ENCODE measurements at places on chromosomes 7 and 10.

DNA sequence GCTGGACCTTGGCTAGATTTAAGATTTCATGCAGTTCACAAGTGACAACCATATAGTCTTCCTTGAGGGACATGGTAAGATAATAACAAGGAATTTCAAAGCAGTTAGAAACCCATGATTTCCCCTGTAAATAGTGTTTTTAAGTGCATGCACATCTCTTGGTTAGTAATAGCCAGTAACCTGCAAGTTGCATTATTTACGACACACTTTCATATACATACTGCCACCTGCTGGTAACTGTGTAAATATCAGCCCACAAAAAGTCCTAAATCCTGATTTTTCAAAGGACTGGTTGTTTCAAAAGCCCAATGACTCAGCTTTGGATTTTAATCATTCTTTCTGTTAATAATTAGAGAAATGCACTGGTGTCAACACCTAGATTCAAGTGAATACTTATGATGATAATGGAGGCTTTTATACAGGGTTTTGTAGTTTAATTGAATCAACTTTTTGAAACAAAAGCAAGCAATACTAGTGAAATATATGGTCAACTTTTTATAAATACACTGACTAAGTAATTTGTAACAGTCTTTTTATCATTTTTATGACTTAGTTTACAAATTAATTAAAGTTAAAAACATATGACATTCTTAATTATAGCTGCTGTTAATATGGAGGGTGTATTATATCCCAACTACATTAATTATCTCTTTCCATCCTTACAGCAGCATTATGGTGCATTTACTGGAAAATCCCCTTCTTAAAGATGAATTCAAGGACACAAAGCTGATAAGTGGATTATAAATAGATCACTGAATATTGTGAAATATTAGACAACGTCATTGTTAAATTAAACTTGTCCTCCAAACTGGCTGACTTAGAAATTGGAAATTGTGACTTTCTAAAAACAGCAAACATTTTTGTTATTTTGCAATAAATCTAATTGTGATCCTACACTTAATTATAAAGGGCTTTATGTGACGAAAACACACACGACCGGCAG lies 367.7 kb upstream of the SEMA3D start:
- DNase-seq, result no peak

DNA sequence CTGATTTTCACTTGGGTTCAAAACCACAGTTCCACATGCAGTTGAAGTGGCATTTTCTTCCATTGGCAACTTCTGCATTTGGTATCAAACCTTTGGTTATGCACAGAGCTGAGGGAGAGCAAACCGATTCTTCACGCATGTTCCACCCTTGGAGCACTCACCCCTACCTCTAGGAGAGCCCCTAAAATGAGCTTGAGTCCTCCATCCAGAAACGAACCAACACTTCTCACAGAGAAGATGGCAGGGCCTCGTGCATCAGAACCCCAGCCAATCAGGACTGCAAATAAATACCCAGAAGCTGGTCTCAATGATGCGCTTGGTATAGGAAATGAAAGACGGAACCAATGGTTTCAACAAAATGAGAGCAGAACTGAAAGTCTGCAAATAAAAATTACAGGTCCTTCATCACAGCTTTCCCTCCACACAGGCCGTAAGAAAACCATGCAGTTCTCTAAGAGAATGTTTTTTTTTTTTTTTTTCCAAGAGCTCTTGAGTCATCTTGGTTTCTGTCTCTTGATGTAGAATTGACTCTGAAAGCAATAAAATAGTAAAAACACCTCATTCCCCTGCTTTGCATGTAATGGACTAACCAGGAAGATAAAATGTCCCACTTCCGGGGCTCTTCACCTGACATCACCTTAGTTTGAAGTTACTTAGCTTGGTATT lies 23.9 kb downstream of the KLF6 start:
- no peak for DNase-seq

- DNase-seq, result no peak
Measured at GRCh38 chr7:37211097-37211880, 237.4 kb downstream of the ELMO1 start.

DNA sequence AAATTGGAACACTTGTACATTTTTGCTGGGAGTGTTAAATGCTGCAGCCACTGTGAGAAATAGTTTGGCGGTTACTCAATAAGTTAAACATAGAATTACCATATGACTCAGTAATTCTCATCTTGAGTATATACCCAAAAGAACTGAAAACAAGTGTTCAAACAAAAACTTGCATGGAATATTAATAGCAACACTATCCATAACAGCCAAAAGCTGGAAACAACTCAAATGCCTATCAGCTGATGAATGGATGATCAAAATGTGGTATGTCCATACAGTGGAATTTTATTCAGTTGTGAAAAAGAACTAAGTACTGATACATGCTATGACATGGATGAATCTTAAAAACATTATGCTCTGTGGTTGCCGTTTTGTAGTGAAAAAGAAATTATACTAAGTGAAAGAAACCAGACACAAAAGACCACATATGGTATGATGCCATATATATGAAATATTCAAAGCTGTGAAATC lies 63.0 kb upstream of the SP4 start:
- DNase-seq, result no peak

DNA sequence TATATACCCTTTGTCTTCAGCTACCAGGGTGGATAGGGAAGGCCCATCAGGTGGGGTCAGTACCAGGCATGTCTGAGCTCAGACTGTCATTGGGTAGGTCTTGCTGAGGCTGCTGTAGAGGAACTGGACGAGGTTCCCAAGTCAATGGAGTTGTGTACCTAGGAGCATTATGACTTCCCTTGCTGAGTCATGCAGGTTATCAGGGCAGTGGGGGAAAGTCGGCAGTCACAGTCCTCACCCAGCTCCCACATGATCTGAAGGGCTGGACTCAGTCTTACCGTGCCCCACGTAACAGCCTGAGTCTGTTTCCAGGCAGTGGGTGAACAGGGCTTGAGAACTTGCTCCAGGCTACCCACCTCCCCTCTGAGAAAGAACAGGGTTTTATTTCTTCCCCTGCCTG lies 260.8 kb upstream of the COBL start:
- DNase-seq, result no peak

DNA sequence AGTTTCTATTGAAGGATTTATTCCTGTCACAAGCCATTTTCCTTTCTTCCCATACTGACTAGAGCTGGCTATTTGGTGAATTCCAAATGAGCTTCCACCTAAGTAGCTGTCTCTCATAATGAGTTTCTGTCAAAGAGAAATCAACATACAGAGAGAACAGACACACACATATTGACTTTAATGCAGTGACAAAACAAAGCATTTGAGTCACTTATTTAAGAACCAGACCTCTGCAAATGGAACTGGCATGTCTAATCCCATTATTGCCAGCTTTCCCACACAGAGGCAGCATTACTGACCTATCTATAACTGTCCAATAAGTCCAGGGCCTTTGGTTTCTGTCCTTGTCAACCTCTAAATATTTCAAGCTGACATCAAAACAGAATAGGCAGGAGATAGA lies 179.3 kb upstream of the CSTF2T start:
- no peak for DNase-seq

DNA sequence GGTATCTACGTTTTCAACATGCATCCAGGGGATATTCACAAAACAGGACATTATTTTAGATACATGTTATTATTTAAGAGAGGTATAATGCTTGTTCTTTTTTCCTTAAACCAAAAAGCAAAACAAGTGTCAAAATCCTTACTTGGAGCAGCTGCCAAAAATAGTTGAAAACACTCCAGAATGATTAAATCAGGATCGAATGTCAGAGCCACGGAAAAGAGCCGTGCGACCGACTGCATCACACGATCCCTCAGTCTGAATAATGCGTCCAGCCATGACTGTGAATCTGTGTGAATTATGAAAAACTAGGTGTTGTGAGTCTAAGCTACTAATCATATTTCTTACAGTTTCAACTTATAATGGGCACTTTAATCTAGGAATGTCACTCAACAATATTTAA lies 126.0 kb downstream of the PARD3 start:
- DNase-seq, result no peak

GRCh38 chr10:61801484-61801883 lies 100.0 kb upstream of the ARID5B start:
- DNase-seq, result no peak

DNA sequence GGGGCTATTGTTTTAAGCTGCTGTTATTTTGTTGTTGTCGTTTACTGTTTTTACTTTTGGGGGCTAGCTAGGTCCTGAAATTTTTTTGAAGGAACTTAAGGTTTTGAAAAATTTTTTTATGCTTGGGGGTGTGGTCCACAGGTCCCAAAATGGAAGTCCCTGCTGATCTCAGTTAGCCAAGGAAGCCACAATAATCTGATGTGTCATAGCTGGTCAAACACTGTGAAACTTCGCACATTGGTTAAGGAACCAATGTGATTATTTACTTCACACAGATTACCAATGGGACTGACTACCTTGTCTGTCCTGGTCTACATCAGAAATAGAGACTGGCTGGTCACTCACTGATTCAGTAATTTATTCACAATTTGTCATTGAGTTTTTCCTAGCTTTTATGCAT lies 29.5 kb upstream of the HYCC1 start:
- no peak for DNase-seq

DNA sequence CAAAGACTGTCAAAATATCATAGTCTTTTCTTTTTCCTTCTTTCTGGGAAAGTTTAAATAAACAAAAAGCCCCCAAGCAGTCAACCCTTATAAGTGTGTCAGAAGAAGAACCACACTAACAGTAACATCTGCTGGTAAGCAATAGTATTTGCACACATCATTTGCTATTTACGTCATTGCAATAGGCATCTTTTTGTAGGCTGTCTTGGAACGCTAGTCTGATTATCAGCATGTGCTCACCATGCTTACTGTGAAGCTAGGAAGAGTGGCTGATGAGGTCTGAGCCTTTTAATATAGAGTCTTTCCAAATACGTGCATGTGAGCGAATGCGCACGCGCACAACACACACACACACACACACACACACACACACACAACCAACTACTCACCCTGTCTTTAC lies 599.0 kb upstream of the TPK1 start:
- DNase-seq, result no peak

DNA sequence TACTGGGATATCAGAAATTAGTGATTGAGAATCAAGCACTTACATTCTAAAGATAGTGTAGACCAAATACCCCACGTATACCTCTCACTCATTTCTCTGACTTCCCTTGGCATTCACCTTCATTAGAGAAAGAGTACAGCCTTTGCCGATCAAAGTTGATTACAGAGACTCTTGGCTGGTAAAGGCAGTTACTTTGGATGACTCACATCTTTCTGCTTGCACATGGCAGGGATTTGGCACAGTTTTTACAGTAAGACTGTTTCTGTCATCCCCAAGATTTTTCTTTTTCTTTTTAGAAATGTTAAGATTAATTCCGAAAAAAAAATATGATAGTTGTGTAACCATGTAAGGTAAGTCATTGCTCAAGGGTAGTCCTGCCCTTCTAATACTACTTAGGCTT lies 143.0 kb downstream of the TSPAN12 start:
- no peak for DNase-seq

GRCh38 chr7:159000859-159001435 lies 143.7 kb downstream of the VIPR2 start:
- no peak for DNase-seq

- DNase-seq, result no peak
Measured at GRCh38 chr10:59623133-59624121, 86.2 kb downstream of the SLC16A9 start.

DNA sequence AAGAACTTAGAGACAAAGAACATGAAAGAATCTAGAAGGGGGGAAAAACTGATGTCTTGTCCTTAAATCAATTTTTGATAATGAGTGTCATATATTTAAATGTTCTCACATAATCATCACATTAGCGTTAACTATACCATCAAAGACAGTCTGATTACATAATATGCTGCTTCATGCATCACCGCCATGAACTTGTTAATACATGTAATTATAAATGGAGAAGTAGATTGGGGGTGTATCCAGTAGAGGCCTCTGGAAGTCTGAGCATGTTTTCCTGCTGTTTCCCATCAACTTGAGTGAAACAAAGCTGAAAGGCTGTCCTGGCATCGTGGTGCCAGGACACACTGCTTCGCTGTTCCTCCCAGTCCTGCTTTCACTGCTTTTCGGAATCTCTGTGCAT lies 48.2 kb downstream of the PRLHR start:
- DNase-seq, result no peak

DNA sequence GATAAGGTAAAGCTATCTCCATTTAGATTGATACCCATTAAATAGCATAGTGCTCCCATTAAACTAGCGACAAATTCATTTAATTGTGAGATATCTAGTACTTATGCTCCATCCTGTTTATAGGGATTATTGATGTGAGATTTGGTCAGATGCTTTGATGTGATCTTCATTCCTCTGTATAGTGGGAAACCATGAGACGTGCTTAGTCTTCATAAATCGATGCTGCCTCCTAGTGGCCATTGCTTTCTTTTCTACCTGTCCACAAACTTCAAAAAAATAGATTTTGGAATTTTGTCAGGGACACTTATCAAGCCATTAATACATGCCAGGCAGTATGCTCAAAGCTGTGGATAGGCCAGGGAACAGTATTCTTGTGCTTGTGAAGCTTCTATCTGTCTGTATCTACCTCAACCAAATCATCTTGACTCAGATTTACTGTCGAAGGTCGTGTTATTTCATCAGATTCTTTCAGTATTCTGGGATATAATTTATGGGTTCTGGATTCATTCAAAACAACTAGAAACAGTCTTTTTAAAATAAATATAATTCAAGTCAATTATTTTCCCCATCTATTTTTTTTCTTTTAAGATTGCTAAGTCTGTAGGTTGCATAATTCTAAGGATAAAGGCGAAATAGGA lies 12.0 kb downstream of the LSM8 start:
- DNase-seq, result no peak

DNA sequence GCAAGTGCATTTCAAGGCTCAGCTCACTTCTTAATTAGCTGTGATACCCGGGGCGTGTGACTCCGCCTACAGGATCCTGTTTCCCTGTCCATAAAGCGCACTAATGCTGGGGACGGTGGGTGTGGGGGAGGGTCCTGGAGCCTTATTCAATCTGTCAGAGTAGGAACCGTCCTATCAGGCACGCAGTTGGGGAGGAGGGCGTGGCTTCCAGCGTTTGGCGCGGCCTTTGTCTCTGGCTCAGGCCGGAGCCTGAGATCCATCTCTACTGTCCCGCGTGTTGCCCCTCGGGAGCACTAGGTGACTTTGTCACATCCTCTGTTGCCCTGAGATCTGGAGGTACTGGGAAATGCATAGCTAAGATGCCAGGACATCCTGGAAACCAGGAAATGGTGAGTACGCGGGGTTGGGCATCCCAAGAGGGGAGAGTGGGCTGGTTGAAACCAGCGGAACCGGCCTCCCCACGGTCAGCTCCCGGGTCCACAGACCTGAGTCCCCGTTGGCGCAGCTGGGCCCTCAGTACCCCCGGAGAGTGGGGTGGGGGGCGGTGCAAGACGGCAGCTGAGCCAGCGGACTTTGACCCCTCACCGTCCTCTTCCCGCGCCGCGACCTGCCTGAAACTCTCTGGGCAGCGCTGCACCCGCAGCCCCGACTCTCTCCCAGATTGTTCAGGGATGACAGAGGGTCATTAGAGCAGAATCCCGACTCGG lies 104.4 kb upstream of the ZNF92 start:
- no peak for DNase-seq

- no peak for DNase-seq
Measured at GRCh38 chr7:155692317-155692716, 47.9 kb downstream of the RBM33 start.
